ENCODE measurements at places on chromosomes 3 and 15.

GRCh38 chr3:101418851-101419250 is 94.2 kb downstream of the SENP7 start:
- DNase-seq, result no peak

DNA sequence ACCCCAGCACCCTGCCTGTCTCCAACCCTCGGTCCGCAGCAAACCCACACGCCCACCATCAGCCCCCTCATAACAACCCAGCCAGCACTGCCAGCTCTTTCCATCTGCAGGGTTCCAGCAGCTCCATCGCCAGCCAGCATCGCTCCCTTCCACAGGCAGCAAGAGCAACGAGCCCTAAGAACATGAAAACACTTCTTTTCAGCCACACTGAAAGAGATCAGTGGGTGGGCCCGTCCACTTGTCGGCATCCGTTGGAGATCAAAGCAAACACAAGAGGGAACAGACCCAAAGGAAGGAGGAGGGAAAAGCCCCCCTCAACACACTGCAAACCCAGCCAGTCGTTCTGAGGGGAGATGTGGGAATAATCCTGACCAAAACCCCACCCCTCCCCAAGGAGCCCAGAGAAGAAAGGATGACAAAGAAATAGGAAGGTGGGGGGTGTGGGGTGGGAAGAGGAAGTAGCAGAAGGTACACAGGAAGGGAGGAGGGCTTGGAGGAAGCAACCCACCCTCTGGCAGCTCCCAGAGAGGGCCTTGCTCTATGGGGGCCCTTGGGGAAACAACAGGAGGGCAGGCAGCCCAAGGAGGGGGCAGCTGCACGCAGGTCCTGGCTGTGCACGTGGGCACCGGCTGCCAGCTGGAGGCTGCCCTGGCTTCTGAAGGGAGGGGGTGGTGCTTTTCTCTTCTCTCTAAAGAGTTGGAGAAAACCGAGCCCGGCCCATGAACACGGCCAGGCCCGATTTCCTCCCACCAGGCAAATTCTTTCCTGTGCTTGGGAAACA is 473.6 kb upstream of the PROK2 start:
- DNase-seq, result no peak

- no peak for DNase-seq
Observed at GRCh38 chr3:59818033-59818918, 768.5 kb upstream of the CFAP20DC start.

GRCh38 chr15:40495516-40495915 is 24.7 kb downstream of the CHST14 start:
- no peak for DNase-seq

GRCh38 chr3:114896978-114897377 is 250.1 kb downstream of the ZBTB20 start:
- DNase-seq, result no peak
